ENCODE measurements at places on chromosomes 13 and 19. TPM values are rescaled to one million over a fixed set of nuclear protein-coding genes. Genes with fewer than 3 reads are reported as not detected.

NXNL1 gene
- 0.33 TPM for total RNA-seq

NDUFB7 gene
- 501 TPM for total RNA-seq

CYSLTR2 gene
- 7.6 TPM for total RNA-seq

ATCAY gene
- not detected for total RNA-seq

GSX1 gene
- total RNA-seq = not detected

TMEM161A gene
- 22.9 TPM for total RNA-seq

CNN1 gene
- 133 TPM for total RNA-seq

TRPM4 gene
- total RNA-seq = 31.5 TPM

ELSPBP1 gene
- not detected for total RNA-seq

JAK3 gene
- total RNA-seq = 1.7 TPM

WDR88 gene
- not detected for total RNA-seq

FAM216B gene
- 0.99 TPM for total RNA-seq

B3GNT8 gene
- total RNA-seq = 10.3 TPM

DMPK gene
- total RNA-seq = 284 TPM

ZBTB32 gene
- total RNA-seq = not detected

AZU1 gene
- total RNA-seq = not detected

HRC gene
- 1,040 TPM for total RNA-seq

SERTAD3 gene
- total RNA-seq = 16.2 TPM

SMIM24 gene
- total RNA-seq = not detected

SULT2A1 gene
- not detected for total RNA-seq

OLFM2 gene
- 1.7 TPM for total RNA-seq

DNA sequence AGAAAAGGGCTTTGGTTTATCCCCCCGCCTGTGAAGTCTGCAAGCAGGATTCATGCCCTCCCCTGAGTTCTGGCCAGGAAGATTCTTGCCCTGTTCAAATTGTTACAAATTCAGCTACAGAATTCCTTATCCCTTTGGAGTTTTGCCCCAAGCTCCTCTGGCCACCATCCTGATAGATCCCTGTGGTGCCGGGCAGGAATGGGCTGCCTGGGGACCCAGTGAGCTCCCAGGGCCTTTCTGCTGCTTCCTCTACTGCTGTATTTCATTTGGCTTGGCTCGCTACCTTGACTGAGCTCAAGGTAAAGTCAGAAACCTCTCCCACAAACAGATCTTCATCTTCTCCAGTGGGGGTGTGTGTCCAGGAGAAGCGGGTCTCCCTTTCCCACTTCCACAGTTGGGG, 194.6 kb upstream of the NBEA start:
- H3K36me3 ChIP-seq = no peaks in the 10 kb centered on the region
- peak overlapping the region; percentile 87 for H3K27ac ChIP-seq
- H3K27me3 ChIP-seq = no peaks in the 10 kb centered on the region
- H3K4me3 ChIP-seq = no peak overlapping the region

DNA sequence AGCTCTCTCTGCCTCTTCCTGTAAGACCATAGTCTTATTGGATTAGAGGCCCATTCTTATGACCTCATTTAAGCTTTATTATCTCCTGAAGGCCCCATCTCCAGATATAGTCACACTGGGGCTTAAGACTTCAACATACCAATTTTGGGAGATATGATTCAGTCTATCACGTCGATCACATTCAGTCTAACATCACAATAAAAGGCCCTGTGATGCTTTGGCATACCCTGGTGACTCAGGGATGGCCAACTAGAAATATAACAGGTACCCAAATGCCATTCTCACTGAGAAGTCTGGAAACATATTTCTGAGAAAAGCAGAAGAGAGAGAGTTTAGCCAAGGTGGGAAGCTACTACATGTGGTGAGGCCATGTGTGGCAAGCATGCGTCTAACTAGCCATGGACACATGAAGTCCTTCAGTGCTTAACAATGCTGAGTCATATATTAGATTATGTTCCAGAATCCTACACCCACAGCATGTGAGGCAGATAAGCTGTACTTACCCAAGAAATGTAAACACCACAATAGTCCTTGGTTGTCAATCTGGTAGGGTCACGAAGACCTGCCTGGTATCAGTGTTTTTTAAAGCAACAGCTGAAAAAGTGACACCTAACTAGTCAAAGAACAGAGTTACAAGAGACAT, 485.1 kb downstream of the FOXO1 start:
- H3K4me1 ChIP-seq = peaks cover 18% of the 10 kb centered on the region
- H3K4me3 ChIP-seq = no peak overlapping the region
- no peaks in the 10 kb centered on the region for H3K27me3 ChIP-seq
- no peak overlapping the region for H3K27ac ChIP-seq
- no peaks in the 10 kb centered on the region for H3K36me3 ChIP-seq
- no peak for DNase-seq

DNA sequence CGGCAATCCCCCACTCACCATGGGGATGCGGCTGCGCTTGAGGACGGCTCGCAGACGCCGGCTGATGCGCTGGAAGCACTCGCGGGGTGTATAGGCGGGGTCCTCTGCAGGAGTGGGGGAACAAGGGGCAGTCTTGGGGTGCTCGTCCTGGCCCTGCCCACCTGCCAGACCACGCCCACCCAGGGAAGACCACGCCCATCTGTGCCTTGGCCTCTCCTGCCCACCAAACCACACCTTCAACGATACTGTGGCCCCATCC, 6.7 kb downstream of the RNU6-9 start:
- no peak overlapping the region for H3K4me3 ChIP-seq
- no peaks in the 10 kb centered on the region for H3K4me1 ChIP-seq
- no peak for DNase-seq
- peaks cover 30% of the 10 kb centered on the region for H3K36me3 ChIP-seq

GRCh38 chr19:43594710-43595604, 977 bp downstream of the IRGQ start:
- H3K4me3 ChIP-seq = peak overlapping the region; percentile 82
- peak overlapping the region; percentile 99 for H3K27ac ChIP-seq
- H3K4me1 ChIP-seq = peaks cover 47% of the 10 kb centered on the region
- no peaks in the 10 kb centered on the region for H3K27me3 ChIP-seq
- no peak for DNase-seq
- peaks cover 58% of the 10 kb centered on the region for H3K36me3 ChIP-seq

- H3K4me3 ChIP-seq = no peak overlapping the region
- no peaks in the 10 kb centered on the region for H3K36me3 ChIP-seq
- H3K27me3 ChIP-seq = no peaks in the 10 kb centered on the region
- peaks cover 32% of the 10 kb centered on the region for H3K4me1 ChIP-seq
Observed at GRCh38 chr19:35211545-35212230, 16.9 kb downstream of the FAM187B start.

- H3K36me3 ChIP-seq = peaks cover 2% of the 10 kb centered on the region
- no peak for DNase-seq
- peak overlapping the region; percentile 48 for H3K4me3 ChIP-seq
- peaks cover 25% of the 10 kb centered on the region for H3K4me1 ChIP-seq
Observed at GRCh38 chr19:49335784-49336481, 727 bp downstream of the CD37 start.

DNA sequence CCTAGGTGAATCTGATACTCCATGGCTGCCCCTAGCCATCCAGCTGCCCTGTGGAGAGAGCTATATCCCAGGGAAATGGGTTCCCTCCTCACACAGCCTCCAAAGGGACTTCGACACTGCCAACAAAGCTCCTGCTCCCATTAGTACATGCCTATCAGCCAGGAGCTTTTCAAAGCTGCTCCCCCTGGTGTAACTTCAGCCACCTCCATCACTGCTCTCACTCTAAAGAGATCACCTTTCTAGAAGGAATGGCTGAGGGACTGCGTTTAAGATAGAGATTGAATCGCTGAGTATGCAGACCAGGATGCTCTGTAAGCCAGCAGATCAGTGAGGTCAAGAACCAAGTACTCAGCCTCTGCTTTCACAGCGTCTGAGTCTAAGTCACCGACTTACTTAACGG, 213.7 kb downstream of the NALCN start:
- no peaks in the 10 kb centered on the region for H3K4me1 ChIP-seq
- DNase-seq = no peak
- H3K27ac ChIP-seq = no peak overlapping the region
- no peak overlapping the region for H3K4me3 ChIP-seq
- H3K27me3 ChIP-seq = no peaks in the 10 kb centered on the region

GRCh38 chr19:47480658-47481057, 3.4 kb downstream of the KPTN start:
- no peak for DNase-seq
- no peaks in the 10 kb centered on the region for H3K27me3 ChIP-seq
- no peak overlapping the region for H3K27ac ChIP-seq
- H3K36me3 ChIP-seq = no peaks in the 10 kb centered on the region
- H3K4me1 ChIP-seq = peaks cover 25% of the 10 kb centered on the region
- no peak overlapping the region for H3K4me3 ChIP-seq

DNA sequence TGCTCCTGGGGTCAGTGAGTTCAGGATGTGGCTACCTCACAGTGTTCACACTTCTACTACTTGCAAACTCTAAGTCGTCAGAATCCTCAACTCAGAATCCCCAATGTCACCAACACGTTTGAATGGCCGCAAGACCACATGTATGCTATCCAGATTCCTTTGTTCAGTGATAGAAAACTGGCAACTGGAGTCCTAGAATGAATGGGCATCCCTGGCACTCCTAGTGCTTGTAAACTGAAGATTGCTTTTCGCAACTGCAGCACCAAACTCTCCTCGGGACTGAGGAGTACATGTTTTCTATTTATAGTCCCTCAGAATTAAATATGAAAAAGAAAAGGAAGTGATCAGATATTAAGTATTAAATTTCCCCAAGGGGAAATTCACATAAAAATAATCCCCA, 4.9 kb downstream of the SMAD9 start:
- H3K27me3 ChIP-seq = no peaks in the 10 kb centered on the region
- no peak overlapping the region for H3K27ac ChIP-seq
- no peaks in the 10 kb centered on the region for H3K36me3 ChIP-seq
- peaks cover 20% of the 10 kb centered on the region for H3K4me1 ChIP-seq

DNA sequence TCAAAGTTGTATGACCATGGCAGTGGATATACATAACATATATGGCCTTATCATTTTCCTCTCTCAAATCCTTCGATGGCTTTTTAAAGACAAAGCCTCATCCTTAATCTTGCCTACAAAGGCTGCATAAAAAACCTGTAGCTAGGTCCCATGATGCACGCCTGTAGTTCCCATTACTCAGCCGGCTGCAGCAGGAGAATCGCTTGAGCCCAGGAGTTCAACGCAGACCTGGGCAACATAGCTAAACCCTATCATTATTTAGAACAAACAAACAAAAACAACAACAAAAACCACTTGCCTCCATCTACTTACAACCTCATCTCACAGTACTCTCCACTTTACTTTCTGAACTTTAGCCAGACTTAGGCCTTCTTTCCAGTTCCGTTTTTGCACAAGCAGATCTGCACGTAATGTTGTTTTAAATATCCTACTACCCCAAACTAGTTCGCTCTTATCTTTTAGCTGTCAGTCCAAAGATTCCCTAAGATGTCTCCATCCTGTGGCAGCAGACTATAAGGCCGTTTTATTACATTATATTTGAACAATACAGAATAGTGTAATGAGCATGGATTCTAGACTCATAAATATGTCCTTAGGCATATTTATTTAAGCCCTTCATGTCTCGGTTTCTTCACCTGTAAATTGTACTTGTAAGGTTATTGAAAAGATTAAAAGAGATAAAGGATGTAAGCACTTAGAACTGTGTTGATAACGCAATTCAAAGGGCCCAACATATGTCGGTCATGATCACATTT, 969 bp upstream of the POMP start:
- peaks cover 78% of the 10 kb centered on the region for H3K4me1 ChIP-seq
- H3K27ac ChIP-seq = peak overlapping the region; percentile 96
- H3K27me3 ChIP-seq = no peaks in the 10 kb centered on the region
- H3K36me3 ChIP-seq = peaks cover 14% of the 10 kb centered on the region
- DNase-seq = no peak

- no peaks in the 10 kb centered on the region for H3K36me3 ChIP-seq
- peaks cover 35% of the 10 kb centered on the region for H3K4me1 ChIP-seq
- H3K27ac ChIP-seq = no peak overlapping the region
- DNase-seq = no peak
- no peak overlapping the region for H3K4me3 ChIP-seq
- H3K27me3 ChIP-seq = no peaks in the 10 kb centered on the region
Observed at GRCh38 chr19:47187797-47188196, 43.2 kb downstream of the BBC3 start.

DNA sequence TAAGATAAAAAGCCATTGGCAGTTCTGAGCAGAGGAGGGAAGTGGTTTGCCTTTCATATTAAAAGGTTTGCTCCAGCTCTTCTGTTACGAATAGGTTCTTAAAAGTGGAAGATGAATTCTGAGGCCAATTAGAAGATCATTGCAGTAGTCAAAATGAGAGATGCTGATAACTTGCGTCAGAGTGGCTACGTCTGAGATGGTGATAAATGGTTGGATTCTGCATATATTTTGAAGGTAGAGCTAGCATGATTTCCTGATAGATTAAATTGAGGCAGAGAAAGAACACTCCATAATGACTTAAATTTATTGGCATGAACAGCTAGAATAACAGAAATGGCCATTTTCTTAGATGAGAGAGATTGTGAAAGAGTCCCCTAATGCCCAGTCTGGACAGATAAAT, 652.6 kb downstream of the DACH1 start:
- H3K36me3 ChIP-seq = no peaks in the 10 kb centered on the region
- no peaks in the 10 kb centered on the region for H3K27me3 ChIP-seq
- no peak overlapping the region for H3K4me3 ChIP-seq
- H3K27ac ChIP-seq = no peak overlapping the region

- no peaks in the 10 kb centered on the region for H3K4me1 ChIP-seq
- DNase-seq = no peak
- no peaks in the 10 kb centered on the region for H3K36me3 ChIP-seq
- no peak overlapping the region for H3K27ac ChIP-seq
- H3K4me3 ChIP-seq = no peak overlapping the region
Observed at GRCh38 chr19:40555978-40556689, 20.5 kb upstream of the SHKBP1 start.

- H3K36me3 ChIP-seq = no peaks in the 10 kb centered on the region
- no peak overlapping the region for H3K4me3 ChIP-seq
- no peaks in the 10 kb centered on the region for H3K4me1 ChIP-seq
- no peak for DNase-seq
- no peak overlapping the region for H3K27ac ChIP-seq
Observed at GRCh38 chr13:50766013-50766412, 77.5 kb downstream of the DLEU7 start.

- no peaks in the 10 kb centered on the region for H3K4me1 ChIP-seq
- DNase-seq = no peak
- no peaks in the 10 kb centered on the region for H3K27me3 ChIP-seq
- H3K4me3 ChIP-seq = no peak overlapping the region
- no peaks in the 10 kb centered on the region for H3K36me3 ChIP-seq
- no peak overlapping the region for H3K27ac ChIP-seq
Observed at GRCh38 chr13:84439108-84439507, 556.8 kb upstream of the SLITRK1 start.

DNA sequence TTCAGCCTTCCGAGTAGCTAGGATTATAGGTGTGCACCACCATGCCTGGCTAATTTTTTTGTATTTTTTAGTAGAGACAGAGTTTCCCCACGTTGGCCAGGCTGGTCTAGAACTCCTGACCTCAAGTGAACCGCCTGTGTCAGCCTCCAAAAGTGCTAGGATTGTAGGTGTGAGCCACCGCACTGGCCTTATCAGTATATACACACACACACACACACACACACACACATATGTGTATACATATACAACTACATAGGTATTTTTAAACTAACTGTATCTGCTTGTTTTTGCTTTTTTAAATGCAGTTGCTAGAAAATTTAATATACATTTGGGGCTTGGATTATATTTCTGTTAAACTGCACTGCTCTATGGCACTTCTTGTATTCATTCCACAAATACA, 3.1 kb downstream of the CARD8 start:
- no peak overlapping the region for H3K27ac ChIP-seq
- DNase-seq = no peak
- H3K4me3 ChIP-seq = no peak overlapping the region
- H3K4me1 ChIP-seq = peaks cover 65% of the 10 kb centered on the region
- no peaks in the 10 kb centered on the region for H3K27me3 ChIP-seq

GRCh38 chr13:98697791-98698190, 54.7 kb downstream of the SLC15A1 start:
- no peak for DNase-seq
- no peak overlapping the region for H3K27ac ChIP-seq
- peaks cover 37% of the 10 kb centered on the region for H3K27me3 ChIP-seq

Data from left ventricle myocardium inferior (tissue), 1 donor.